ENCODE measurements at places on chromosomes 6 and 20. TPM values are rescaled to one million over a fixed set of nuclear protein-coding genes. Genes with fewer than 3 reads are reported as not detected.

- no peak for DNase-seq
Measured at GRCh38 chr6:26660000-26660361, 435 bp upstream of the ZNF322 start.

DNA sequence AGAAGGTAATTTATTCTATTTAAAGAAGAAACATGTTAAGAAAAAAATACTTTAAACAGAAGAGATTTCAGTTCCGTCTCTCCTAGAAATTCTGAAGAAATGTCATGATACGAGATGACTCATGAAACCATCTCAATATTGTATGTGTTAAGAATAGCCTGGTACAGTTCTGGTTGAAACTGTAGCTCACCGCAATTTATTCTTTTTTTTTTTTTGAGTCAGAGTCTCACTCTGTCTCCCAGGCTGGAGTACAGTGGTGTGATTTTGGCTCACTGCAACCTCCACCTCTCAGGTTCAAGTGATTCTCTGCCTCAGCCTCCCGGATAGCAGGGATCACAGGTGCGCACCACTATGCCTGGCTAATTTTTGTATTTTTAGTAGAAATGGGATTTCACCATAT lies 103.3 kb downstream of the ARHGAP18 start:
- DNase-seq = no peak

GRCh38 chr6:22421198-22421597 lies 124.4 kb upstream of the PRL start:
- no peak for DNase-seq

POM121L2 gene
- not detected for total RNA-seq

DNA sequence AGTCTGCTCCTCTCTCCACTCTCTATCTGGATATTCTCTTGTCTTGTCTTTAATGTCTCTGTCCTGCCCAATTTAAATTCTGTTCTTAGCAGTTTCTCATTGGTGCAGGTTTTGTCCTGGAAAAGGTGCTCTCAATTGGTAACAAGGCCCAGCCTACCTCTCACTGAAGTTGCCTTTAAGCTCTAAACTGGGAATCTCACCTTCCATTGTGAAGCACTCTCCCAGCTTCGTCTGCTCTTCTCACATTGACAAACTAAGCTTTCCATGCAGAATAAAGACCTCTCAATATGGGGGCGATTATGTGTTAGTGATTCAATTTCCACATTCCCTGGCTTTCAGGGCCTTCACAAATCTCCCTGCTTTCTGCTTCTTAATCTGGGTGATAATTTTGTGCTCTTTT lies 1712.2 kb downstream of the GRIK2 start:
- no peak for DNase-seq

OTOR gene
- total RNA-seq = not detected

GRCh38 chr20:47274401-47275108 lies 81.9 kb downstream of the ZMYND8 start:
- DNase-seq = no peak

- no peak for DNase-seq
Measured at GRCh38 chr6:116145803-116146675, 20.1 kb upstream of the COL10A1 start.

DNA sequence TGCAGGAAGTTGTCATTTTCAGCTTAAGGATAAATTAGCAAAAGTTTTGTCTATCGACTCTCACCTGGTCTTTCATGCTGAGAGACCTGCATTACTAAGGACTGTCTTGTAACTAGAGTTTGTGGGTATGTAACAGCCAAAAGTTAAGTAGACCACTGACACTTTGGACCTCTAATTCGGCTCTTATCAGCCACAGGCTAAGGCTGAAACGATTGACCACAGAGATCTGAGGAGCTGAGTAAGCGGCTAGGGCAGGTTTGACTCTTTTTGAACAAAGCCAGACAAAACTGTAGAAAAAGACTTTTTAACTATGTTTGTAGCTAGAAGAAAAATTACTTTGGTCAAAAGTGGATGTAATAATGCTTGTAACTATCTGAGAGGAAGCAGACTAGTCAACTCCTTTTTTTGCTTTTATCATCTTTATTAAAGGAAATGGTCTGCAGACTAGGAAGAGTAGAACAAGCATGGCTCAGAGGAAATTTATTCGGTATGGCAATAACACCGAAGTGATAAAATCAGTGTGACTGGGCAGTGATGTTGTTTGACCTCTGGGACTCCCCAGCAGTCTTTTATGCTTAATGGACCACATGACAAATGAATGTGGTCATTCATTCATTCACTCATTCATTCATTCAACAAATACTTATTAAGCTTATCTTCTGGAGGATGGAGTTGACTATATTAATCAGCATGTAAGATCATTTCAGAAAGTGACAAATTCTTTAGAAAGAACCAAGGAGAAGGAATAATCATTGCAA lies 725.0 kb upstream of the HS3ST5 start:
- DNase-seq = no peak

- peak; percentile 53 for DNase-seq
Measured at GRCh38 chr6:157198425-157199279, 124.7 kb downstream of the TMEM242 start.

ZNF165 gene
- 0.55 TPM for total RNA-seq

DNA sequence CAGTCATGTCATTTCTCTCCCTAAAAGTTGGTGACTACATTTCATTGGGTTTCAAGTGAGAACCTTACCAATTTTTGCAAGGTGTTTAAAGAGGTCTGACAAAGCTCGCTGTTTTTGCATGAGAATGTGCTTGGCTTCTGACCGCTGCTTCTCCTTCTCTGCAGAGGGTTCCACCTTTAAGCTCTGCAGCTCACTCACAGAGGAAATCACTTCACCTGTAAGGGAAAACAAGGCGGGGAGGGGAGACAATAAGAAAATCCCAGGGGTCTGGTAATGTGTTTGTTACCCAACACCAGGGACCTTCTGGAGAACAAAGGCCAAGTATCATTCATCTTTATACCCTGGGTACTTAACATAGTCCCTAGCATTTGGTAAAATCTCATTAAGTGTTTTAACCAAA lies 40.0 kb upstream of the LYRM2 start:
- no peak for DNase-seq

ATP5F1E gene
- total RNA-seq = 134 TPM

DNA sequence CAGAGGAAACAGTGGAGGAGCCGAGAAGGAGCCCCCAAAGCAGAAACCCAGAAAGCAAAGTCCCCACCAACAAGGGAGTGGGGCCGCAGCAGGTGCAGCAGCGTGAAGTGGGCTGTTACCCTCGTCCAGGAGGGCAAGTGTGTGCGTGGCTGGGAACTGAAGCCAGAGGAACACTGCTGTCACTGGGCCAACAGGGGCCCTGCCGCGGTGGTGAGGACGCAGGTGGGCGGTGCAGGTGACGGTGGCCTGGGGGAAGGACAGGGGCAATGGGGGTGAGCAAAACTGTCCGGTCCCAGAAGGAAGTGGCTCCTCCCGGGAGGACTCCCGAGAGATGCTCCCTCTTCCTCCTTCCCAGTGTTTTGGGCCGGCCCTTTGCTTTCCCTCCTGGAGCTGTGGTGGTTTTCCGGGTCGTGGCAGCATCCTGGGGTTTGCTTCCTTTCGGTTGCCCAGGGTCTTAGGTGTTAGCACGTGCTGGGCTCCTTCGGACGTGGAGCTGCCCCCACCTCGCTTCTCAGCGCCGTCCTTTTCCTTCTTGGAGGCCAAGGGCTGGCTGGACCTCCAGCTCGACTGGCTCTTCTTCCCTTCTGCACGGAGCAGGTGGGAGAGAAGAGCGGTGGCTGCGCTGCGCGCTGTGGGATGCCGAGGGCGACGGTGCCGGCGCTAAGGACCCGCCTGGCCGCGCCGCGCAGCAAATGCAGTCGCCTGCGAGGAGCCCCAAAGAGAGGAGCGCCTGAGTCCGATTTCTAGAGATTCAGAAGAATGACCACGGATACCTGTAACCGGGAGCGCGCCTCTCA lies 62.7 kb upstream of the SLC2A12 start:
- no peak for DNase-seq

BMP7 gene
- 19.9 TPM for total RNA-seq

DNA sequence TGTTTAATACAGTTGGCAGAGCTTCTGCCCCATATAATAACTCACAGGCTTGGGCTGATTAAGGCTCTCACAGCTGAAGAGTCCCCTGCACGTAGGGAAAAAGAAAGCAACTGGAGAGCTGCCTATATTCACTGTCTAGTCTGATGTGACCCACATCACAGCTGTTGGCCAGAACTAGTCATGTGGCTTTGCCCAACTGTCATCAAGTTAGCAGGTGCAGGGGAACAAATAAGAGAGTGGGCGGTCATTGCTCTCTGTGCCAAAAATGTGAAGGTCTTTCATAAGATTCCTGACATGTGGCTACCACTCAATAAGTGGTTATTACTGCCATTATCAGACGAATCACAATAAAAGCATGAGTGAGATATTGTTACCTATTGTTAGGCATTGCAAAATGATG lies 665.2 kb downstream of the DOK5 start:
- no peak for DNase-seq

DNA sequence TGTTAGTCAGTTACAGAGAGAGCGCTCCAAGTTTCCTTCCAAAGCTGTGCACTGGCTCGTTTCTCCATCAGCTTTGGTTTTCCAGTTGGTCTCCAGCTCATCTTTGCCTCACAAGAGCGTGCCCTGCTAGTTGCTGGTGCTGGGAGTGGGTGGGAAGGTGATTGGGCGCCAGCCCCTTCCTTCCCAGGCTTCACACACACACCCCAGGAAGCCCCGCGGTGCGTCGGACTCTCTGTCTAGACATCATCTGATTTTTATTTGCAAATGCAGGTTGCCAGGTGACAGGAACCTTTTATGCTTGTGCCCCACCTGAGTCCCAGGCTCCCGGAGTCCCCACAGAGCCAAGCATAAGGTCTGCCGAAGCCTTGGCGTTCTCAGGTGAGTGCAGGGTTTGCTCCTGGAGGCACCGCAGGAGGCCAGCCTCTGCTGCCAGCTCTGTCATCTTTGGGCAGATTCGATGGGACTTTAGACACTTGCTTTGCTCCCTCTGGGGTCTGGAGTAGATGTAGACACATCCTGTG lies 7.1 kb downstream of the IRF4 start:
- no peak for DNase-seq

- DNase-seq = peak; percentile 84
Measured at GRCh38 chr6:36829919-36830544, 9.2 kb downstream of the CPNE5 start.

CDH22 gene
- 2.3 TPM for total RNA-seq

- DNase-seq = no peak
Measured at GRCh38 chr20:47577314-47577713, 75.6 kb downstream of the NCOA3 start.

PHACTR1 gene
- 85.9 TPM for total RNA-seq

DNA sequence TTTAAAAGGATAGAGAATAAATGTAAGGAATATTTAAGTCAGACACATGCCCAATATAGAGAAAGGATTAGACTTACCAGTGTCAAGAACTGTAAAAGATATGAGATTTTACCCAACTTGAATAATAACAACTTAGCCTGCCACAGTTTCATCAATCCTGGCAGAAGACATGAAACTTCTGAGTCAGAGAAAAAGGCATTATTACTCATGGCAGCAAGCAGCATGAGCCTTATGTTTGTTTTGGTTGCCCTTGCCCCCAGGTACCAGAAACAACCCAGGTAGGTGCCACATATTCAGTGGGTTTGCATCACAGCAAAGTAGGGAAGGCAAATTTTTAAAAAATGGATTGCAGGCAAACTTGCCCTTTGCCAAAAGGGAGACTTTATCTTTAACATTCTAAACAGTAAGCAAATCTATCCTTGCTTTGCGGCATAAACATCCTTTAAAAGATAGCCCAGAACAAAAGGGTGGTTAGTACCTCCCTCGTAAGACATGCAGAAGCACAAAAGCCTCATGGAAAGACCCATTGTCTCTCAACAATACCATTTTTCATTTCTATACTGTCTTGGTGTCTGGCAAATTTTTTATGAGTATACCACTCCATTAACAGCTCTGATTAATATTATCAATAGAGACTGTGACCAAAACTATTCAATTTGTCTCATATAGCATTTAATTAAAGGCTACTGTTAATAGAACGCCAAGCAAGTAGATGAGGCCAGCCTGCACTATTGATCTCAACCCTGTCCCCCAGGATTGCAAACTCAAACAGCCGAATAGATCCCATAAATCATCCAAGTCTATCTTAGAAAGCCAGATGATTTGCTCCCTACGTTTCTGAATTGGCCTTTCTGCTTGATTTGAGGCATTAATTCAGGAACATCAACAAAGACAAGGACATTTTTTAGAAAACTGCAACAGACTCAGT lies 185.1 kb downstream of the COL19A1 start:
- no peak for DNase-seq

NUDT3 gene
- total RNA-seq = 50.1 TPM

DNA sequence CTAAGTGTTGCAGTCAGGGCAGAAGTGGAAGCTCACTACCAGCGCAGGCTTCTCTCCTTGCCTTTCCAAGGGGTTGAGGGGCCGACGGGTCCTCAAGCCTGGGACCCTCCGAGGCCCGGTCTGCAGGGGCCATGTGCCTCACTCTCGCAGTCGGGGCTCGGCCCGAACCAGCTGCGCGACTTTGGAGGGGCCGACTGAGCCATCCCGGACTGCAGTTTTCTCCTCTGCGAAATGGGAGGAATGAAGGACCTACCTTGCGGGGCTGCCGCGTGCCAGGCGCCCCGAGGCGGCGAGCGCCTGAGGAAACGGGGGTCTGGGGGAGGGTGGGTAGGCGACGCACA lies 5.6 kb downstream of the LZTS3 start:
- DNase-seq = no peak

RIMS4 gene
- total RNA-seq = 0.11 TPM

GRCh38 chr6:26501482-26501986 lies 1.4 kb downstream of the BTN1A1 start:
- peak; percentile 27 for DNase-seq

DNA sequence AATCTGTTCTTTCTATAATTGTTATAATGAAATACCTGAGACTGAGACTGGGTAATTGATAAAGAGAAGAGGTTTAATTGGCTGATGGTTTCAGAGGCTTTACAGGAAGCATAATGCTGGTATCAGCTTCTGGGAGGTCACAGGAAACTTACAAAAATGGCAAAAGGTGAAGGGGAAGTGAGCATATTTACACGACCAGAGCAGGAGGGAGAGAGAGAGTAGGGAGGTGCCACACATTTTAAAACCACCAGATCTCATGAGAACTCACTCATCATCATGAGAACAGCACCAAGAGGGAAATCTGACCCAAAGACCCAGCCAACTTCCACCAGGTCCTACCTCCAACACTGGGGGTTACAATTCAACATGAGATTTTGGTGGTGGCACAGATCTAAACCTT lies 2.6 kb upstream of the SIRPB1 start:
- DNase-seq = no peak

SLC44A4 gene
- 0.08 TPM for total RNA-seq
